ENCODE measurements at places on chromosomes 6 and 20.
A peak's percentile ranks its signal among the peaks of the same experiment; 100 is the strongest.

GRCh38 chr20:2059411-2059810 lies 42.2 kb upstream of the STK35 start:
- no peak for DNase-seq

GRCh38 chr20:4369798-4370124 lies 351.9 kb upstream of the PRND start:
- no peak for DNase-seq

- DNase-seq: no peak
Observed at GRCh38 chr6:112017169-112017568, 36.7 kb upstream of the CCN6 start.

- DNase-seq: no peak
Observed at GRCh38 chr20:32567384-32568178, 17.6 kb downstream of the NOL4L start.

DNA sequence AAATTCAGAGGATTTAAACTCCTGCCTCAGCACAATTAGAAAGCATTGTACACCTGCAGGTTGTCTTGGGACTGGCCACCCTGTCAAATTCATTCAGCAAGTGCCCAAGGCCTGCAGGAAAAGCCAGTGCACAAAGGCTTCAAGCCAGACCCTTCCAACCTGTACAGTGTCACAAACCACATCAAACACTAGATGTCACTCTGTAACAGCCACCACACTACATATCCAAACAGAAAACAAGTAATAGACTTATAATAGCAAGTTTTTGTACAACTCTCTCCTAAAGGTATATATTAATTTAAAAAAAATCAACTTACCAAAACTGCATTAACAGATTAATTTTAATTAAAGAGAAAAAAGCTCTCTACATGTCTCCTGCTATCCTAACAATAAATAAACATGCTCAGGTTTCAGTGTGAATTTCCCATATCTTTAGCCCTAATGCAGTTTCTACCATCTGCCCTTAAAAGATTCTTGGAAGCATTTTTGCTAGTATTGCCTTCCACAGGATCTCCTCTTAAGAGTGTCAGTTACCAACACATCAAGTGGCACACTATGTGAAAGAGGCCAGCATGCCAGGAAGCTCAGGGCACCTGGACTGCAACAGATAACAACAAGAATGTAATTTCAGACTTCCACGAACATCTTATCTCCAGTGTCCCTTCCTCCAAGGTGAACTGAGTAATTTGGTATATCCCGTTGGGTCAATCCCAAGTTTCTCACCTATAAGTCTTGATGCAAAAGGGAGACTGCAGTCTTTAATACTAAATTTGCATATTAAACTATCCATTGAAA lies 47.5 kb downstream of the RALGAPA2 start:
- DNase-seq: peak; percentile 6

DNA sequence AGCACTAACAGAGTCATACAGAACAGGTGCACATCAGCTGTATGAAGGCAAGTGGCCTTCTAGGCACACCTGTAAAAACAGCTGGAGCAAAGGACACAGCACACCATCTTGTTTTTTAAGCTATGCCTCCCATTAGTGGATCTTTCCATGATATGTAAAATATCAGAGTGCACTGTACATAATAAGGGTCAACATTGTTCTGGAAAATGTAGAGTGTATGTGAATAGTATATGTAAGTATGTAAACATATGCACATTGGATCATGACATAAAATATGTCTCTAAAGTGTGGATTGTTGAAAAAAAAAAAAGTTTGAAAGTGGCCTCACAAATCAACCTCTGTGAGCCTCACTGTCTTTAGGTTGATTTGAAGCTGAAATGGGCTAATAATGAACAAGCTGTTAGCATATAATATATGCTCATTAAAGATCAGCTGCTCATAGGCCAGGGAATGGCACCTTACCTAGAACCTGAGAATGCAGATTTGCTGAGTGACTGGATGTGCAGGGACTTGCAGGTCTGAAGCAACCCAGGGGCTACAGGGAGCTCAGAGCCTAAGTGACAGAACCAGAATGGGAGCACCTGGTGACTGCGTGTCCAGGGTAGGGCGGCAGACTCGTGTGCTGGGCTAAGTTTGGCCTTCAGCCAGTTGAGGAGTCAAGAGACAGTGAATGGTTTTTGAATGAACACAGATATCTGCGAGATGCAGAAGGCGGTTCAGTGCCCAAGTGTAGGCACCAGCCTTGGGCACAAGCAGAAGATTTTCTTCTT lies 198.6 kb downstream of the TMEM242 start:
- no peak for DNase-seq

- no peak for DNase-seq
Observed at GRCh38 chr20:47348539-47349142, 7.9 kb downstream of the ZMYND8 start.

DNA sequence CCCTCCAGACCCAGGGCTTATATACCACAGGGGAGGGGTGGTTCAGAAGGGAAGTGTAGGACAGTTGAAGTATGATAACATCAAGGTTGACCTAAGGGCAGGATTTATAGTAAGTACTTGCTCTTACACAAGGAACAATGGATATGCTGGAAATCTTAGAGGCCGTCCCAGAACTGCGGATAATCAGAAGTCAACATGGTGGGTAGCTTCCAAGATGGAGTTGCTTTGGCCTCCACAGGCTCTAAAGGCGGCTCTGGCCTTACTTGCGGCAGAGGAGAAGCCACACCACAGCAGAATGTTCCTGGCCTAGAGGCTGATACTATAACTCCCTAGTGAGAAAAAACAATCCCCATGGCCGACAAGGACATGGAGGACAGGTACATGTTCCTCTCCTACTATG lies 344.7 kb downstream of the CDC5L start:
- DNase-seq: no peak

DNA sequence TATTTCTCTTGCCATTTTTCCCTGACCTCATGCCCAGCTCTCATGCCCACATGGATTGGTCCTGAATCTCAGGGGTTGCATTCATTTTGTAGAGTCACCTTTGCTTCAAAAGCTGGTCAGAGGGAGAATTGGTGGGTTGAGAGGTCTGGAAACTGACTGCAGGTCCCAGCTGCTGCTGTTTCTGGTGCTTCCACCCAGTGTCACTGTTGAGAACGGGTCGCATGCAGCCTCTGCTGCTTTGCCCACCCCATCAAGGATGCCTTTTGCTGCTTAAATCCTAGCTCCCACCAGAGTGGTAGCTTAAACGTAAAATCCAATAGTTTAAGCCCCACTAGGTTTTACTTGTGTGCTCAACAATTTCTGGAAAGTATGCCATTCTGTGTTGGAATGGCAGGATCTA lies 211.4 kb upstream of the TSHZ2 start:
- DNase-seq: no peak

Measured in RCC 7860 (cell line).